Left renal cortex interstitium (tissue), 4 donors: ENCODE measurements at places on chromosomes 6 and 20. TPM values are rescaled to one million over a fixed set of nuclear protein-coding genes. Genes with fewer than 3 reads are reported as not detected.

Gene CFAP206
- polyA plus RNA-seq = 2.8 TPM

Gene HS3ST5
- polyA plus RNA-seq = 0.65 TPM

Gene STK38
- 60.5 TPM for polyA plus RNA-seq

Gene ZBTB9
- polyA plus RNA-seq = 14.1 TPM

Gene REM1
- 0.91 TPM for polyA plus RNA-seq

Gene TNFRSF21
- 29.0 TPM for polyA plus RNA-seq

Gene TNXB
- polyA plus RNA-seq = 4.9 TPM

Gene ANKRD66
- 0.06 TPM for polyA plus RNA-seq

Gene FNDC1
- 8.8 TPM for polyA plus RNA-seq

Gene SOX4
- 170 TPM for polyA plus RNA-seq

Gene PACSIN1
- polyA plus RNA-seq = 0.68 TPM

Gene IPCEF1
- polyA plus RNA-seq = 7.5 TPM

Gene RCAN2
- polyA plus RNA-seq = 20.8 TPM

Gene BPIFB4
- polyA plus RNA-seq = not detected

Gene SUMO4
- polyA plus RNA-seq = 1.0 TPM

Gene SMOC2
- 33.0 TPM for polyA plus RNA-seq

Gene SLC22A1
- 0.58 TPM for polyA plus RNA-seq

Gene ZNF311
- polyA plus RNA-seq = 6.5 TPM

Gene RNF5
- polyA plus RNA-seq = 104 TPM
